Stimulated activated CD4-positive, alpha-beta T cell treated with anti-CD3 and anti-CD28 coated beads, Interleukin-1b, Interleukin-23, amount 100 ng/mL, for 4 hours (primary cell): ENCODE measurements at places on chromosomes 3 and 15.

DNA sequence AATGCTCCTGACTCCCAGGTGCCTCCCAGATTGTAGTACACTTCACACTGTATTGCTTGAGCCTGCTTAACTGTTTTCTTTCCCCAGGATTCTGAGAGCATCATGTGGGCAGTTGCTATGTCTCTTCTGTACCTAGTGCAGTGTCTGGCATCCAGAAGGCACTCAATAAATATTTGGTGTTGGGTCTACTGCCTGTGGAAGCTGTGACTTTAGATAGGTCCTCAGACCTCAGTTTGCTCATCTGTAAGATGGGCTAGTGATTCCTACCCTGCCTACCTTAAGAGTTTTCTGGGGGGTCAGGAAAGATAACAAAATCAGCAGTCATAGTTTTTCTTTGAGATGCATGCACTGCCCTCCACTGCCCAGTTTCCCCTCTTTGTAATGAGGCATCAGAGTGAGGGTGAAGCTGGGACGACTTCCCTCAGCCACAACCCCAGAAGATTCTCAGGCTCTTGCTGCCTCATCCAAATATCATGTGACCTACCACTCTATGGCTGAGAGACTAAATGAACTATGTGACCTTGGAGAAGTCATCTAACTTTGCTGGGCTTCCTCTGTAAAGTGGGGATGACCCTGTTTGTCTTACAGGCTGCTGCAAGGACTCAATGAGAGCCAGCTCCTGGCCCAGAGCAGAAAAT is 50.4 kb downstream of the ATP2B2 start:
- no peak for DNase-seq

GRCh38 chr15:74809242-74809641 is 3.4 kb upstream of the LMAN1L start:
- DNase-seq: no peak

DNA sequence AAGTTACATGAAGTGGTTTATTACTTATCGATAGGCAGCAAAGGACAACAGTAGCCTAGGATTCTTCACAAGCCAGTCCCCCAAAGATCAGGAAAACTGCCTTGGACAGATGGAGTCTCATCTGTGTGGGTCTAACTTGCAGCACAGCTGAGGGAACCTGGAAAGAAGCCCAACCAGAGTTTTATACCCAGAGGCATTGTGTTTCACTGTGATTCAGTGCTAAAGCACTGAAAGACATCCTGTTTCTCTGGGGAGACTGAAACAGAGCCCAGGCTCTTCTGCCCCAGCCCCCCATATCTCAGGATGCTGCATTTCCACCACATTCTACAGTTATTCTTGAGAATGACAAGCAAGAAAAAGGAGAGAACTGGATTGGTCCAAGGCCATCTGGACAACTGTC is 48.2 kb upstream of the PYDC2 start:
- DNase-seq: no peak

DNA sequence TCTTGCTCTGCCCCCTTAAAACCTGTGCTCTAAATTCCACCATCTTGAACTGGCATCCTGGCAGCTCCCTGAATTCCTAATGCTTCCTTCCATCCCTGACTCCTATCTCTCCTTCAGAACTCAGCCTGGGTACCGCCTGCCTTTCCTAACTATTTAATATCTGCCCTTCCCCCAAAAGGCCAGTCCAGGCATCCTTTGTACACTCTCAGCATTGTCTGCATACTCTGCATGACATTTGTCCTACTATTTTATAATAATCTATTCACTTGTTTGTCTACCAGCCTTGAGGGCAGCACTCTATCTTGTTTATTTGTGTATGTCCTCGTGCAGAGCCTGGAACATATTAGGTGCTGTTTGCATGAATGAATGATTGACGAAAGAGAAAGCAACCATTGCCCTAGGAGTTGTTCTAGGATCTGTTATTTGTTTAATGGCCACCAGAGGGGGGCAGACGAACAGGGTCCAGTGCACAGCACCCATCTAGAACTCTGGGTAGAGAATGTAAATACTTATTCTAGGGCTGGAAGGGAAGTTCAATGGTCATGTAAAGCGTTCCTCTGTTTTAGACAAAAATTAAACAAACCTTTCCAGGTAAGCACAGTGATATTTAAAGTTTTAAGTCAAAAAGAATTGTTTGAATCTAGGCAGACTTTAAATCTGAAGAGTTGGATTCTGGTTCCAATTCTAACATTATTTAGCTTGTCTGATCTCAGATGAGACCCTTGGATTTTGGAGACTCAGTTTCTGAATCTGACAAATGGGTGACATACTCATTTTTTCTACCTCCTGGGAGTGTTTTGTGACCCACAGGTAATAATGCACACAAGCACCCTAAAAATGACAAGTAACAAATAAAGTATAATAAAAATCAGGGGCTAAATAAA is 125.8 kb upstream of the GALNT15 start:
- peak; percentile 2 for DNase-seq

- DNase-seq: no peak
Measured at GRCh38 chr3:57917601-57918000, 90.6 kb upstream of the FLNB start.

GRCh38 chr15:78551902-78552301 is 11.7 kb downstream of the PSMA4 start:
- DNase-seq: no peak
